ENCODE measurements at places on chromosomes 1 and 21.

GRCh38 chr1:226061841-226062557, 517 bp upstream of the H3-3A start:
- DNase-seq: peak; percentile 91

- peak; percentile 56 for DNase-seq
These were observed 1.5 kb downstream of the S100PBP start for GRCh38 chr1:32818804-32819541.

- no peak for DNase-seq
These were observed 710 bp upstream of the PALMD start for GRCh38 chr1:99645203-99645602.

DNA sequence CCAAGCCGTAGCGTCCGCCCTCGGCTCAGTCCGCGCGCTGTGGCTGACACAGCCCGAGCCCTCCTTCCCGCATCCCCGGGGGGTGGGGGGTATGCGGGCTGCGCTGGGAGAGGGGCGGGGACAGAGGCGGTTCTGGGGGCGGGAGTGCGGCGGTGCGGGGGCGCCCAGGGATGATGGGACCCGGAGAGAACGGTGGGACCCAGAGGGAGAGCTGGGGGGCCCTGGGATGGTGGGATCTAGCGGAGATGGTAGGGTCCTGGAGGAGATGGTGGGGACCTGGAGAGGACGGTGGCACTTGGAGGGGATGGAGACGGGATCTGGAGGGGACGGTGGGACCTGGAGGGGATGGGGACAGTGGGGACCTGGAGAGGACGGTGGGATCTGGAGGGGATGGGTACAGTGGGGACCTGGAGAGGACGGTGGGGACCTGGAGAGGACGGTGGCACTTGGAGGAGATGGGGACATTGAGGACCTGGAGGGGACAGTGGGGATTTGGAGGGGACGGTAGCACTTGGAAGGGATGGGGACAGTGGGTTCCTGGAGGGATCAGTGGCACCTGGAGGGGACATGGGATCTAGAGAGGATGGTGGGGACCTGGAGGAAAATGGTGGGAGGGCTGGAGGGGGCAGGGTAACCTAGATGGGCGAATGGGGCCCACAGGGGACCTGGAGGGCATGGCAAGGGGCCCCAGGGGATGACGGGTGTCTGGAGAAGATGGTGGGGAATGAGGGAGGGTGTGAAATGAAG, 477 bp downstream of the SNAP47 start:
- peak; percentile 35 for DNase-seq

DNA sequence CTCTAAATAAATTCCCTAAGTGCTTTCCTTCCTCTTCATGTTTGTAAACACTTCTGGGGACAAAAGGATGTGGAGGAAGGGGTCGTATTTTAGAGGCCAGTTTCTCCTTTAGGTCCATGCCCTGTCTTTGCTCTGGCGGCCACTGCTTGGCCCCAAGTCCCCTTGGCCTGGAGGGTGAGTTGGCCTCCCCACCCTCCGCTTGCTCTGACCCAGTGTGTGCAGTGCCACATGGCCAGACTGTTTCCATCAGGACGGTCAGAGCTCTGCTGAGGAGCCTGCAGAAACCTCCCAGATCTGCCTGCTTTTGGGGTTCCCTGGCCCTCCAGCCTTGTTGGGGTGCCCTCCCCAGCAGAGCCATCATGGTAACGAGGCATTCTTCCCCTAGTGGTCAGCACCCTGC, 127.8 kb downstream of the CAMTA1 start:
- DNase-seq: no peak

GRCh38 chr1:43229826-43230780, 39.7 kb upstream of the TMEM125 start:
- DNase-seq: no peak

GRCh38 chr1:14940285-14940870, 213.2 kb upstream of the TMEM51 start:
- DNase-seq: no peak

GRCh38 chr1:70360321-70360720, 5.8 kb upstream of the ANKRD13C start:
- peak; percentile 47 for DNase-seq
